ENCODE measurements at places on chromosomes 12 and 14.

DNA sequence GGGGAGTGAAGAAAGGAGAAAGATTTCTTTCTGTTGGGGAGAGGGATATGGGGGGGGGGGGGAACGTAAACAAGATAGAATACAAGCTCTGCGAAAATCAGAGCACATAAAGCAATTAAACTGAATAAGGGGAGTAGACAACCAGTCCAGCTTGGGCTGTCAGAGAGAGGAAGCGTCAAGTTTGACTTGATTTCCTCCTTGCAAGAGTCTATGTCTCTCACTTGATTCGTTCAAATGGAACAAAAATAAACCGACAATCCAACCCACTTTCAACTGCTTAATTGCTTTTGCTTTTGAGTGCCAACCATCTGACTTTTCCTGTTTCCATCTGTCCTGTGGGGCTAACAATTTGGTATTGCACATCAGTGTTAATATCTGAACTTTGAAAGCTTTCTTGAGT, 942 bp downstream of the SYT1 start:
- DNase-seq: no peak

- DNase-seq: no peak
Observed at GRCh38 chr12:6306151-6306550, 4.3 kb upstream of the PLEKHG6 start.

- DNase-seq: no peak
Observed at GRCh38 chr14:28141662-28142061, 624.9 kb upstream of the FOXG1 start.

DNA sequence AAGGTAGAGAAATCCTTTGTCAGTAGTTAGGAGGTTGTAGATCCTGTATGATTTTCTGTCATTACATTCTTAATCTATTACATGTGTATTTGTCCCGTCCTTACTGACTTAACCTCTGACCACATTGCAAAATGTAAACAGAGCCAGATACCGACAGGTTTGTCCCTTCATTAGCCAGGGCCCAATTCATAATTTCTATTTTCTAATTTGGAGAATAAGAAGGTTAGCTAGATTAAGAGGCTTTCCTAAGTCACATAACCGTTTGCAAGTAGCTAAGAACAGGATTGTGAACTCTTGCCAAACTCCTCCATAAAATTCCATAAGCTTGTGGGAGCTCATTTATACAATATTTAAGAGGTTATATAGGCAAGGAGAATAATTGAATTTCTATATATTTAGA, 352.6 kb downstream of the RAD51B start:
- DNase-seq: no peak

- DNase-seq: peak; percentile 22
Observed at GRCh38 chr12:94560431-94561221, 89.7 kb downstream of the TMCC3 start.

GRCh38 chr14:31241450-31242114, 34.0 kb upstream of the HECTD1 start:
- no peak for DNase-seq

DNA sequence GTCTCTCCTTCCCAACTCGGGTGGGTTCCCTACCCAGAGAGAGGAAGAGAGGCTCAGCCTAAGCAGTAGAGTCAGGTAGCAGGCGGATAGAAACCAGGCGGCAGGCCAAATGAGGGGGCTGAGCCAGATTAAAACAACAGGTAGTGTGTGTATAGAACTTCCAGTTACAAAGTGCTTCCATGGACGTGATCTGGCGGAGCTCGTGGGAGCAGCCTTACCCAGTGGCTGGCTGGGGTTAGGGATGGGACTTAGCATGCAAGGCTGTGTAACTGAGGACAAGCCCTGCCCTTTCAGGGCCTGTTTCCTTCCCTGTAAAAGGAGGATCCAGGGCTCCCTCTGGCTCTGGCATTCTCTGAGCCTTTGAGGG, 8.3 kb downstream of the KRT80 start:
- DNase-seq: peak; percentile 44

GRCh38 chr12:82567688-82568087, 119.0 kb upstream of the TMTC2 start:
- no peak for DNase-seq

- no peak for DNase-seq
Observed at GRCh38 chr14:74242021-74242779, 3.0 kb downstream of the VSX2 start.
